Diencephalon (tissue), 1 donor: ENCODE measurements at places on chromosomes 6 and 20. TPM values are rescaled to one million over a fixed set of nuclear protein-coding genes. Genes with fewer than 3 reads are reported as not detected.

KIF13A gene
- total RNA-seq, result 35.5 TPM

EYA2 gene
- 3.5 TPM for total RNA-seq

ZFAND3 gene
- total RNA-seq, result 34.4 TPM

TRIM40 gene
- total RNA-seq, result not detected

TEAD3 gene
- total RNA-seq, result 0.23 TPM

SF3B5 gene
- total RNA-seq, result 64.4 TPM

FNDC11 gene
- 3.5 TPM for total RNA-seq

UST gene
- total RNA-seq, result 12.9 TPM

TREML2 gene
- not detected for total RNA-seq

NELFE gene
- total RNA-seq, result 47.5 TPM

THBD gene
- 1.8 TPM for total RNA-seq

SLC22A2 gene
- 0.46 TPM for total RNA-seq

GID8 gene
- 50.3 TPM for total RNA-seq

HLA-DRA gene
- 8.5 TPM for total RNA-seq

TMEM14B gene
- 57.9 TPM for total RNA-seq

LYRM2 gene
- total RNA-seq, result 32.3 TPM

PGC gene
- not detected for total RNA-seq

TULP1 gene
- total RNA-seq, result not detected

HINT3 gene
- 89.0 TPM for total RNA-seq

KIAA1755 gene
- 1.8 TPM for total RNA-seq

FAM184A gene
- 40.8 TPM for total RNA-seq

HDGFL1 gene
- total RNA-seq, result not detected

TFAP2A gene
- total RNA-seq, result 0.46 TPM

PHACTR1 gene
- total RNA-seq, result 54.7 TPM

BPIFB4 gene
- total RNA-seq, result not detected

MCCD1 gene
- total RNA-seq, result not detected

HTR1E gene
- 3.7 TPM for total RNA-seq

RGS19 gene
- 12.9 TPM for total RNA-seq

GFRA4 gene
- not detected for total RNA-seq

IL17F gene
- not detected for total RNA-seq
